ENCODE measurements at places on chromosomes 16 and 17.

DNA sequence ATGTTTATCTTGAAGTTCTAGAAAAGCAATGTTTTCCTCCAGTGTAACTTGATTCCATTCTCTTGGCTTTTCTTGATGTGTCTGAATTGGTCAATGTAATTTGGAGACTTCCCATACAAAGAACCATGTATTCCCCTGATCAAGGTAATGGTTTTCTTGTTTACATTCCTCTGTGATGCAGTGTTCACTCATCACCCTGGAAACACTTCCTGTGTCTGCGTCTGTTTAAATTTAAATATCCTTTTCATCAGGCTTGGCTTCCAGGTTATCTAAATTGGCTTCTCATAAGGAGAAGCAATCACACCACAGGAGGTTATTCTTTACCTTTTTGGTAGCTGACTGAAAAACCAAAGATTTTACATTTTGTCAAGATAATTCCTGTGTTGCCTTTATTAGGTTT lies 237.3 kb upstream of the WSCD1 start:
- no peak for DNase-seq

GRCh38 chr17:30950189-30950588 lies 20.6 kb upstream of the RNF135 start:
- DNase-seq = no peak

DNA sequence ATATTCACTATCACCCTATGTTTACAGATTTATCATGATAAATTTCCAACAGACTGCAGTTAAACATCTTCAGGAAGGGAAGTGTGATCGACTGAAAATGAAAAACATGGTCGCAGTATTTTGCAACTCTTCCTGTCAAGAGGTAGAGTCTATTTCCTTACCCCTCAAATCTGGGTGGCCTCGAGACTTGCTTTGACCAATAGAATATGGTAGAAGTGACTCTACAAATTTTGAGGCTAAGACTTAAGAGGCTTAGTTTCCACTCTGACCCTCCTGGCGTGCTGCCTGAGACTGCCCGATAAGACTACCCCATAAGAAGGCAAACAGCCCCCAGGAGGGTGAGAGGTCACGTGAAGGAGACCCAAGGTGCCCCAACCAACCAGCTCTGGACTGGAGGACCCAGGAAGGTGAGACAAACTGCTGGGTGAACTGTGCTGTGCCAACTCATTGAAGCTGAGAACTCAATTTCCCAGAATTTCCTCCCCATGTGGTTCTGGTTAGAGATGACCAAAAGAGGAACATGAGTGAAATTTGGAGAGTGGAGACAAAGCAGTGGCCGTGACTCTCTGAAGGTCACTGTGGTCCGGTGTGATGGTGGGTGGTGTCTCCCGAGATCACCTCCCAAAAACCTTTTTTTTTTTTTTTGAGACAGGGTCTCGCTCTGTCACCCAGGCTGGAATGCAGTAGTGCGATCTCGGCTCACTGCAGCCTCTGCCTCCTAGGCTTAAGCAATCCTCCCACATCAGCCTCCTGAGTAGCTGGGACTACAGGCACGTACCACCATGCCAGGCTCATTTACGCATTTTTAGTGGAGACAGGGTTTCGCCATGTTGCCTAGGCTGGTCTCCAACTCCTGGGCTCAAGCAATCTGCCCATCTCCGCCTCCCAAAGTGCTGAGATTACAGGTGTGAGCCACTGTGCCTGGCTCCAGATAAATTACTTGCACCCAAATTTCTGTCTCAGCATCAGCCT lies 38.2 kb upstream of the LITAF start:
- DNase-seq = no peak

GRCh38 chr17:50675627-50676026 lies 32.1 kb downstream of the ANKRD40 start:
- DNase-seq = no peak

DNA sequence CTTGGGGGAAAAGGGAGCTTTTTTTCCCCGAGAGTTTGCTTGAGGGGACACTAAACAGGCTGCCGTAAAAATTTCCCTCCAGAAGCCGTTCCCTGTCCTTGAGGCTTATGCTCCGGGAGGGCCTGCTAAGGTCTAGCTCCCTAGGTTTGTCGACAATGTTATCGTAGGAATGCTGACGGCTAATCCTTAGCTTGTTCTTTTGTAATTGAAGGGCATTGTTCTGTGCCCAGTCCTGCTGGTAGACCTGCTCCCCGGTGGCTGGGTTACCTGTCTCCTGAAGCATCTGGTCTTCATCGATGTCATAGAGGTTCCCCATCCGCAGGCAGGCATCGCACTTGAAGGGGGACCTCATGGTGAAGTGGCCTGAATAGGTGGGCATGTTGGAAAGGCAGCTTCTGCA lies 418.7 kb downstream of the GRIN2A start:
- DNase-seq = no peak

GRCh38 chr17:75610103-75610984 lies 22.7 kb downstream of the MYO15B start:
- DNase-seq = no peak
